ENCODE measurements at places on chromosomes 1 and 21. TPM values are rescaled to one million over a fixed set of nuclear protein-coding genes. Genes with fewer than 3 reads are reported as not detected.

GRCh38 chr21:44496564-44497550 is 41.5 kb downstream of the LRRC3 start:
- DNase-seq = no peak

DNA sequence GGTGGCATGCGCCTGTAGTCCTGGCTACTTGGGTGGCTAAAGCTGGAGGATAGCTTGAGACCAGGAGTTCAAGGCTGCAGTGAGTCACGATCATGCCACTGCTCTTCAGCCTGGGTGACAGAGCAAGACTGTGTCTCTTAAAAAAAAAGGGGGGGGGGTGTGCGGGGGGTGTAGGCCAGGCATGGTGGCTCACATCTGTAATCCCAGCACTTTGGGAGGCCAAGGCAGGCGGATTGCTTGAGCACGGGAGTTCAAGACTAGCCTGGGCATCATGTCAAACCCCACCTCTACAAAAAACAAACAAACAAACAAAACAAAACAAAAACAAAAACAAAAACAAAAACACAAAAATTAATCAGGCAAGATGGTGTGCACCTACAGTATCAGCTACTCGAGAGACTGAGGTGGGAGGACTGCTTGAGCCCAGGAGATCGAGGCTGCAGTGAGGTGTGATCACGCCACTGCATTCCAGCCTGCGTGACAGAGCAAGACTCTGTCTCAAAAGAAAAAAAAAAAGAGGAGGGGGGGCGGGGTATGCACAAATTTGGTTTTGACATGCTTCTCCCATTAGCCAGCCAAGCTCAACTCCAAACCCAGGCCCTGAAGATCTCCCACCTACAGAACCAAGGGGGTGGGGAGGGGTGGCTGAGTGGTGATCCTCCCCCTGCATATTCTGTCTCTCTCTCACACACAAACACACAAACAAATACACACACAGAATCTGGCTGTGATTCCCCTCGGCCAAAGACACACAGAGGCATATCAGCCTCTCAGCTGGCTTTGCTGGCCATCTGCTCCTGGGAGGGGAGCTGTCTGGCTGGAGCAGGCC is 3.1 kb downstream of the PTAFR start:
- DNase-seq = peak; percentile 49

S100A3 gene
- 5.3 TPM for total RNA-seq

SELL gene
- 5.0 TPM for total RNA-seq

- no peak for DNase-seq
These were observed 106.9 kb downstream of the RIPK4 start for GRCh38 chr21:41659791-41660560.

DNA sequence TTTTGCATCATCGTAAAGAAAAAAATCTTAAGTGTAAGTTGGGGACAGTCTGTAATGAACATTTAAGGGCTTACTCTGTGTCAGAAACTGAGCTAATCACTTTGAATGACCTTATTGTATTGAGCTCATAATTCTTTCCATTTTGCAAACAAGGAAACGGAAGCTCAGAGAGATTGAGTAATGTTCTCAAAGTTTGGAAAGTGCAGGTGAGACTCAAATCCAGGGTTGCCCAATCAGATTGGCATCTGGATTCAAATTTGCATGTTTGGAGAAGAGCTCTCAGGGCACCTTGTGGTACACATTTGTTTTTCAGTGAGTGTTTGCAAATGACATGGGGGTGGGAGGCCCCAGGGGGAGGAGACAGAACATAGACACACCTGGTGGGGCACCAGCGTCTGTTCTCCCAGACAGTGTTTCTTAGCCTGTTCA is 8.0 kb downstream of the ALPL start:
- DNase-seq = no peak

GPR52 gene
- total RNA-seq = not detected

DNA sequence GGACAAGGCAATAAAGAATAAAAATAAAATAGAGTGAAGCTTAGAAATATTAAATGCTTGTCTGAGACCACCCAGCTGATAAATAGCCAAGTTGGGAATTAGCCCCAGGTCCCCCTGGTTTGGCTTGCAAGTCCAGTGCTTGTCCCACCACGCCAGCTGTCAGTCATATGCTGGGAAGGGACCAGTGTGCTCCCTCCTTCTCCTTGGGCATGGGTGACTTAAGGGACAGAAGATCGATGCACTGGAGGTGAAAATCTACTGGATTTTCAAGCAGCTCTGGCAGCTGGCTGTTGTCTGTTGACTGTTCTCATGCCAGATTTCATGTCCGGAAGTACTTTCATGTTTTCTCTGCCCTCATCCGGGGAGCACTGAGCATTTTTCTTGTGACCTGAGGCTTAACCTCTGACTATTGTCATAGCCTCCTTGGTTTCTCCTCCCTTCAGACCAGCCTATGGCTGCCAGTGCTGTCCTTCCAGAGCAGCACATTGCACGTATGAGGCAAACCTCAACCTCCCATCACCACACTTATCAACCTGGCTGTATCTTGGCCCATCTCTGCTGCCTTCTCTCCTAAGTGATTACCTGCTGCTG is 12.4 kb downstream of the LMOD1 start:
- no peak for DNase-seq

- DNase-seq = peak; percentile 18
These were observed 4.4 kb downstream of the CCN1 start for GRCh38 chr1:85584923-85585322.
